Thoracic aorta (tissue), 2 donors: ENCODE measurements at places on chromosomes 3 and 15. TPM values are rescaled to one million over a fixed set of nuclear protein-coding genes. Genes with fewer than 3 reads are reported as not detected.

SLC9C1 gene
- total RNA-seq: not detected

BOC gene
- total RNA-seq: 33.4 TPM

- no peaks in the 10 kb centered on the region for H3K4me1 ChIP-seq
- H3K27ac ChIP-seq: no peak overlapping the region
- no peaks in the 10 kb centered on the region for H3K27me3 ChIP-seq
- DNase-seq: no peak
- no peaks in the 10 kb centered on the region for H3K36me3 ChIP-seq
Measured at GRCh38 chr3:58962816-58963215, 87.0 kb downstream of the CFAP20DC start.

STRIT1 gene
- not detected for total RNA-seq

DNA sequence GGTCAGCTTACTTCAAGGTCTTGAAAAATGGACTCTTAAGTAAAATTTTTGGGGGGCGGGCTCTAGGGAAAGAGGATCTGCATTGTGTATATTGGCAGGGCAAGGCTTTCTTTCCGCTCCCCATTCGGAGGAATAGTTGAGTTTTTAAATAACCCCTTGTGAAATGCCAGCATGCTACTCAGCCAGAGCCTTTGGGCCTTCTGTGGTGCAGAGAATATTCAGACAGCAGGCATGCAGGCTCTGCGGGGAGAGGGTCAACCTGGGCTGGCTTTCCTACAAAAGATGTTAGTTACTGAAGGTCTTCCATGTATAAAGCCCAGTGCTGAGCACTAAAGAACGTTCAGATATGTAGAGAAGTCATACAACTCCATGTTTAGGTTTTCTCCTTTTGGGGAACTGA lies 40.6 kb downstream of the ADAMTSL3 start:
- peak overlapping the region; percentile 65 for H3K4me3 ChIP-seq
- H3K27ac ChIP-seq: peak overlapping the region; percentile 74
- H3K36me3 ChIP-seq: no peaks in the 10 kb centered on the region
- peaks cover 57% of the 10 kb centered on the region for H3K4me1 ChIP-seq
- no peak for DNase-seq

DNA sequence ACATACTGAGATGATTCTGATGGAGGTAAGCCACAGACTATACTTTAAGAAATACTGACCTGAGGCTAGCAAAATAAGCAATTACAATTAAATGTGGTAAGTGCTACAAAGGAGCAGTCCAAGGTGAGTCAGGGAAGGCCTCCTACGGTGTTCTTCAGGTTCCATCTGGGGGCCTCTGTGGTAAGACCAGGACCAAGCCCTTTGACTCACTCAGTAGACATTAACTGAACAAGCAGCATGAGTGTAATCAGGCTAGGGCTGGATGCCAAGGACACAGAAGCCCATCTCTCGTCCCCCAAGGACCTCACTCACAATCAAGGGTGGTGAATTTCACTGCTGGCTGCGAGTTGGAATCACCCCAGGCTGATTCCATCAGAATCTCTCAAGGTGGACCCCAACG lies 37.3 kb downstream of the DZIP1L start:
- no peak overlapping the region for H3K4me3 ChIP-seq
- H3K27ac ChIP-seq: no peak overlapping the region
- H3K36me3 ChIP-seq: peaks cover 36% of the 10 kb centered on the region
- no peak for DNase-seq
- H3K4me1 ChIP-seq: no peaks in the 10 kb centered on the region

DNA sequence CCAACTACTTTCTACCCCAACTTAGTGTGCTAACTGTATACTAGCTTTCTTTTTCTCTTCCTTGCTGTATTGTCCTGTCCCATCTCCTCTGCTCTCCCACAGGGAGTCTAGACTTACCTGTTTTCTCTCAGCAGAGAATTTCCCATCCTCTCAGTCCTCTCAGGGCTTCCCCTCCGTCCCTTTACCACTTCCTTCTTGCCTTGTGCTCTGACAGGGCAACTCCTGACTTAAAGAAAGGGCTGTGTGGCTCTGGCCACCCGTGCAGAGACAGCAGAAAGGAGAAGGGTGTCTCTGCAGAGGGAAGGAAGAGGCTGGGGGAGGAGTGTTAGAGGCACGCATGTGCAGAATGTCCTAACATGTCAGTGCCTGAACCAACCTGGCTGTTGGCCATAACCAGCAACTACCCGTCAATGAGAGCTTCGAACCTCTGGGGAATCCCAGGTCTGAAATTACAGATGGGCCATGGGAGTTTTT lies at the start of gene GCSAM:
TSS of gene GCSAM (minus strand) at position 274 of the 474 bp plus-strand sequence. CDS start at position 146, 128 bp downstream.
- no peaks in the 10 kb centered on the region for H3K36me3 ChIP-seq
- H3K27me3 ChIP-seq: no peaks in the 10 kb centered on the region
- no peak within 1 kb of the TSS for H3K27ac ChIP-seq
- H3K4me1 ChIP-seq: no peaks in the 10 kb centered on the region

FAN1 gene
- 5.8 TPM for total RNA-seq

DNA sequence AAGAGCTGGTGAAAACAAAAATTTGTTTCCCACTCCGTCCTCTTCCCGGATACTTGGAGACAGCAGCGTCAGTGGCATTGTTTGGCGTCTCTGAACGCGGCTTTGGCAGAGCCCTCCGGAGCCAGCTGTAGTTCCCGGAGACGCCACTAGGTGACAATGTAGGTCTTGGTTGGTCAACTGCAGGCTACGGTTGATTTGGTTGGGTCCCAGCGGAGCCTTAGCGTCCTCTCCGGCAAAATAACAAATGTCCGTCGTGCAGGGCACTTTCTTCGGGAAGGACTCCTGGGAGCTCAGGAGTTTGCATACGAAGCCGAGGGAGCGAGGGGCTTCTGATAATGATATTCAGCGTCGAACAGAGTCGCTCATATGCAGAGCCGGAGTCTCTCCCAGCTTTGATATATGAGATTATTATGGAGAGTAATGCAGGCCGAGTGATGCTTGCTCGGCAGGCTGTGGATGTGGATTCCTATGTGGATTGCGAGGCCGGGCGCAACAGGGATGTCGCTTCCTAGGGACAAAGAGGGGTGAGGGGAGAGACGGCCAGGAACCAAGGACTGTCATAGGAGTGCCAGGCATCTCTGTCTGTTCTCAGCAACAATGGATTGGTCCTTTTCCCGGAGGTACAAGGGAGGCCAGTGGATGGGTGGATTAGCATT lies 74.8 kb downstream of the IL20RB start:
- no peaks in the 10 kb centered on the region for H3K36me3 ChIP-seq
- peak overlapping the region; percentile 61 for H3K4me3 ChIP-seq
- no peaks in the 10 kb centered on the region for H3K27me3 ChIP-seq
- peaks cover 6% of the 10 kb centered on the region for H3K4me1 ChIP-seq
- no peak overlapping the region for H3K27ac ChIP-seq
- DNase-seq: peak; percentile 56

GRCh38 chr3:15215996-15216395 lies 9.9 kb downstream of the CAPN7 start:
- peaks cover 42% of the 10 kb centered on the region for H3K36me3 ChIP-seq
- H3K4me1 ChIP-seq: peaks cover 10% of the 10 kb centered on the region
- H3K27me3 ChIP-seq: no peaks in the 10 kb centered on the region
- no peak overlapping the region for H3K27ac ChIP-seq
- no peak for DNase-seq

FEZF2 gene
- total RNA-seq: not detected

GOLGA8S gene
- total RNA-seq: 0.42 TPM

- no peak overlapping the region for H3K4me3 ChIP-seq
- H3K27ac ChIP-seq: no peak overlapping the region
- DNase-seq: no peak
- H3K4me1 ChIP-seq: peaks cover 25% of the 10 kb centered on the region
- no peaks in the 10 kb centered on the region for H3K36me3 ChIP-seq
Measured at GRCh38 chr3:194596906-194597305, 36.3 kb downstream of the TMEM44 start.

- no peak for DNase-seq
- H3K27ac ChIP-seq: no peak overlapping the region
- H3K4me3 ChIP-seq: no peak overlapping the region
- H3K27me3 ChIP-seq: no peaks in the 10 kb centered on the region
- no peaks in the 10 kb centered on the region for H3K36me3 ChIP-seq
- H3K4me1 ChIP-seq: no peaks in the 10 kb centered on the region
Measured at GRCh38 chr3:661356-661755, 431.5 kb upstream of the CNTN6 start.

GRCh38 chr3:100261485-100261903 lies 702 bp downstream of the TBC1D23 start:
- peaks cover 51% of the 10 kb centered on the region for H3K4me1 ChIP-seq
- H3K36me3 ChIP-seq: no peaks in the 10 kb centered on the region
- H3K27ac ChIP-seq: peak overlapping the region; percentile 97

DNA sequence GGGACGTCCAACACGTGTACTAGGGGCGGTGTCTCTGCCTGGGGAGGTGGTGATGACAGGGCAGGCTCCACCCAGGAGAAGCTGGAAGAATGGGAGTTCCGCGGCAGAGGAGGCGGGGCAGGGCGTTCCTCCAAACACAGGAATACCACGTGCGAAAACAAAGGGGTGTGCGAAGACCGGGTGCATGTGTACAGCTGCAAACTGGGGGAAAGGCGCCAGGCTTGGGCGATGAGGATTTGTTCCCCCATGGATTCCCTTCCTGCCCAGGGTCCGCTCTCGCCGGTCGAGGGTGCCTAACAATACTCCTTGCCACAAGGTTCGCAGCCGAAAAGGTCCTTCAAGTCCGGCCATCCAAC lies 500 bp upstream of the ZSCAN2 start:
- H3K4me1 ChIP-seq: peaks cover 9% of the 10 kb centered on the region
- DNase-seq: peak; percentile 82
- H3K27me3 ChIP-seq: no peaks in the 10 kb centered on the region
- H3K4me3 ChIP-seq: peak overlapping the region; percentile 83
- H3K27ac ChIP-seq: peak overlapping the region; percentile 58
- H3K36me3 ChIP-seq: no peaks in the 10 kb centered on the region

- H3K36me3 ChIP-seq: no peaks in the 10 kb centered on the region
- H3K27ac ChIP-seq: no peak overlapping the region
- H3K4me3 ChIP-seq: no peak overlapping the region
- no peak for DNase-seq
Measured at GRCh38 chr3:193333229-193333628, 45.3 kb downstream of the ATP13A5 start.

- no peaks in the 10 kb centered on the region for H3K36me3 ChIP-seq
- no peaks in the 10 kb centered on the region for H3K27me3 ChIP-seq
- no peak for DNase-seq
- H3K4me1 ChIP-seq: peaks cover 12% of the 10 kb centered on the region
Measured at GRCh38 chr3:120214176-120214575, 70.8 kb downstream of the GPR156 start.

- H3K27me3 ChIP-seq: no peaks in the 10 kb centered on the region
- H3K27ac ChIP-seq: no peak overlapping the region
- H3K36me3 ChIP-seq: no peaks in the 10 kb centered on the region
- H3K4me3 ChIP-seq: no peak overlapping the region
Measured at GRCh38 chr3:7315037-7315436, 454.1 kb downstream of the GRM7 start.

DNA sequence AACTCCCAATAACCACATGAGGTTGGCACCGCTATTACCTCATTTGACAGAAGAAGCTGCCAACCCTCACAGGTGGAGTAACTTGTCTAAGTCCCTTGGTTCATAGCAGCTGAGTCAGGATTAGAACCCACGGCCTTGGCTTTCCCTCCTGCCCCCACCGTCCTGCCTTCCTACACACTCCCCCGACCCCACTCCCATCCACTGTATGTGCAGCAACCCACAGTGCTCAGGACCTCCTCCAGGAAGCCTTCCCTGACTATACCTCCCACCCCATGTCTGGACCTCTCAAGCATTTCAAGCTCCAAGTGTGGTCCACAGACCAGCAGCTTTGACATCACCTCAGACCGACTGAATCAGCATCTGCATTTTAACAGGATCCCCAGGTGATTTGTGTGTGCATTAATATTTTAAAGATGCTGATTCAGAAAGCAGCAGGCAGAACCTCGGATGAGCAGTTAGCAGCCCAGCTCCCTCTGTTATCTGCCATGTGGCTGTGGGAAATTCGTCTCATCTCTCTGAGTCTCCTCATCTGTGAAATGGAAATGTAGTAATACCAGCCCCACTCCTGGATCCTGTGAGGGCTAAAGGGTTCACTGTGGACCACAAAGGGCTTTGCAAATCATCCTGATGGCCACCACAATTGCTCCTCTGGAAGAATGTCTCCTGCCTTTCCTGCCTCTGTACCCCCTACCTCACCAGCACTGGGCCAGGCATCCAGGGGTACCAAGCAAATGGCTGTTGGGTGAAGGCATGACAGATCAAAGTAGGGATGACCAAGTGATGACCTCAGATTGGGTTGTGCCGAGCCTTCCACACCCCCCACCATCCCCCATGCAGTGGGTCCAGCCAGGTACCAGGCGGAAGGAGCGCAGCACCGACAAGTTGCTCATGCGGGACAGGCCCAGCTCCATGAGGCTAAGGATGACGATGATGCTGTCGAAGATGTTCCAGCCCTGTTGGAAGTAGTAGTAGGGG lies 62.7 kb downstream of the SCN5A start:
- H3K36me3 ChIP-seq: no peaks in the 10 kb centered on the region
- no peaks in the 10 kb centered on the region for H3K27me3 ChIP-seq
- H3K27ac ChIP-seq: no peak overlapping the region
- H3K4me1 ChIP-seq: no peaks in the 10 kb centered on the region

CIAO2A gene
- 24.4 TPM for total RNA-seq

GABRR3 gene
- total RNA-seq: not detected

KNG1 gene
- total RNA-seq: not detected

GRCh38 chr15:88832820-88833730 lies 29.8 kb downstream of the ACAN start:
- H3K27me3 ChIP-seq: no peaks in the 10 kb centered on the region
- H3K27ac ChIP-seq: peak overlapping the region; percentile 59
- no peak for DNase-seq

DNA sequence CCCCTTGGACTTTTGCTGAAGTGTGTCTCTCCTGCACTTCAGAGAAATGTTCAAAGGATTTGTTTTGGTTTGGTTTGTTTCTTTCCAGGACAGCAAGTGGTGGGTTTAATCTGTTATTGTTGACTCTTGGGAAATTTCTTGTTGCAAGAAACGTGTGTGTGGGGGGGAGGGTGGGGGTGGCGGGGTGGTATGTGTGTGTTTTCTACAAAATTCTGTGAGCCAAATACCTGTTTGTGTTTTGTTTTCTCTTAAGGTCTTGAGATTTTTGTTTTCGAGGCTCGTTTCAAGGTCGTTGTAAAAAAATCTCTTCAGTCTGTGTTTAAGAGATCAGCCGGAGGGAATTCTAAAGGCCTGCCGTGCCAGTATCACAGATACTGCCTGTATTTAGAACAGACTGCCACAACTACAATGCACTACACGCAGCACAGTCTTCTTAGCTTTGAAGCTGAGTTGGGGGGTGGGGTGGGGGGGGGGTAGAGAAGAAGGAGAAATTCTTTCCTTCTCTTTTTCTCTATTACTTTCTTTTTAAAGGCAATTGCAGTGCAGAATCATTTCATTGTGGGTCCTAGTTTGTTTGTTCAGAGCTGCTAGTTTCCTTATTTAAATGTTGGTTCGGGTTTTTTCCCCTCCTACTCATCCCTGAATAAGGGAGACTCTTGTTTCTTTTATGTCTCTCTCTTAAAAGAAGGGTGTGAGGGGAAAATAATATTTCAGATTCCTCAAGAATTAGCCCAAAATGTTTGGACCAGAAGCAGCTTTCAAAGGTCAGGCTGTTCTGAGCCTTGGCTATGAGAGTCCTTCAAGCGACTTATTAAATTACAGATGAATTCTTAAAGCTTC lies 1.4 kb upstream of the BCL6 start:
- peak overlapping the region; percentile 98 for H3K27ac ChIP-seq
- DNase-seq: no peak
- H3K36me3 ChIP-seq: no peaks in the 10 kb centered on the region
- H3K4me1 ChIP-seq: peaks cover 33% of the 10 kb centered on the region
- H3K27me3 ChIP-seq: no peaks in the 10 kb centered on the region
